ENCODE measurements at places on chromosomes 1 and 21. TPM values are rescaled to one million over a fixed set of nuclear protein-coding genes. Genes with fewer than 3 reads are reported as not detected.

- ATAC-seq = no peak
These were observed 10.6 kb downstream of the FAF1 start for GRCh38 chr1:50949286-50949982.

The RGS8 gene
- not detected for total RNA-seq

DNA sequence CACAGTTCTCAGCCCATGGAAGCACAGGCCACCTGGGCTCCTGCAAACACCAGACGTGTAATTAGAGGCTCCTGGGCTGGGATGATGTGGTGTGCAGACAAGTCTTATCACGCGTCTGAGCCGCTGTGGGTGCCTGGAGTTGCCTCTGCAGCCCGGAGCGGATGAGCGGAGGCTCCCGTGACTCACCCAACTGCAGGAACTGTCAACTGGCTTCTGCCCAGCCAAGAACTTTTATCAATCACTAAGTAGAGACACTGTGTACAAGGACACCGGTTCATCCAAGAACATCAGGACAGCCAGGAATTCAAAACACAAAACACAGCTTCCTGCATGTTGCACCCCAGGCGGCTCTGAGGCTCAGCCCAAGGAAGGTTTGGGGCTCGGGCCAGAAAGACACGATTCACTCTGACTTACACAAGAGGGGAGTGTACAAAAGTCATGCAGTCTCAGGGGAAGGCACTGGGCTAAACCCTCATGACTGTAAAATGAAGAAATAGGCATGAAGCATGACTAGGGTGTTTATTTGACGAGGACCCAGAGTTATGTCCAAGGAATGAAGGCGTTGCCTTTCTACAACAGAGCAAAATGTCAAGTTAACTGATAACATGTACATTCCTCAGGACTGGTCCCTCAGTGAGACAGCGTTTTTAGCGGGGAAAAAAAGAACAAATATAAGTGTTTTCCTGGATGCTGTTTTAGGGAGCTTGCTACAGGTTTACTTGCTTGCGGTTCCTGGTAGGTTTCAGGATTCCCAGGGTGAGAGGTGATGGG is 21.1 kb downstream of the ERRFI1 start:
- peak; percentile 91 for ATAC-seq

DNA sequence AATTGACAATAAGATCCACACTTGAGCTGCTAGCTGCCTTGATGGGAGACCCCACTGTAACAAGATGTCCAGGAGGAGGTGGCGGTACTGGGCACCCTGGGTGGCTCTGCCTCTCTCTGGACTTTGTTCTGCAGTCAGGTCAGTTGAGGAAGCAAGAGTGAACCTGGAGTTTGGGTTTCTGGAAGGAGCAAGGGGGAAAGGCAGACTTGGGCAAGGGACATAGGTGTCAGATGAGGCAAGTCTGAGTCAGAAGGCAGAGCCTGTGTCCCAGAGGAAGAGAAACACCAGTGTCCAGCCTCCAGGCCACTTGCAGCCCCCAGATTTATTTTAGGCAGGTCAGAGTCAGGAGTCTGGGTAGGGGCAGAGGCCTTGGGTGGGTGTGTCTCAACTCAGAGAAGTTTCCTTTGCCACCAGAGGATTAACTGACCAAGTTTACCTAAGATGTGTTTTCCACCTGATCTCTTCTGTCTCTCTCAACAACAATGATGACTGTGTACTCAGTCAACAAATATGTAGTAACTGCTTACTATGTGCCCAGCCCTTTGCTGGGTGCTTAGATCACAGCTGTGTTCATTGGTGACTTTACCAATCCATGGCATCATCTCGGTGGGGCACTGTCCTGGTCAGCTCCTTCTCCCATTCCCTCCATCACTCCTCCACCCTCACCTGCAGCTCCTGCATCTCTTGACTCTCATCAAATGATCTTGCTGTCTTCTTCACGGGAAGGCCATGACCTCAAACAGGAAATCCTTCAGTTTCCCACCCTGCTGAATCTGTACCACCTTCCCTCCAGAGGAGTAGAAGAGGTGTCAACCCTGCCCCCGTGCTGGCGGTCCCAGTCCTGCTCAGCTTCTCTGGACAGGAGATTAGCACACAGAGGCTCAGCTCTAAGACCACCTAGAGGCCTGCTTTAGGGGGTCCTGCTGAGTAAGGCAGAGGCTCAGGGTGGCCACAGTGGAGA is 36.6 kb downstream of the ELF3 start:
- ATAC-seq = peak; percentile 81

The TOE1 gene
- 6.1 TPM for total RNA-seq

The LCE3D gene
- total RNA-seq = 7.7 TPM

The SFN gene
- 2,315 TPM for total RNA-seq

GRCh38 chr1:202856014-202856413 is 32.9 kb downstream of the RABIF start:
- no peak for ATAC-seq

GRCh38 chr1:7389906-7390603 is 381.0 kb upstream of the VAMP3 start:
- ATAC-seq = no peak

The OR2T33 gene
- total RNA-seq = not detected

GRCh38 chr1:206885341-206886060 is 11.7 kb upstream of the IL24 start:
- peak; percentile 83 for ATAC-seq

- no peak for ATAC-seq
These were observed 5.1 kb upstream of the ZNF326 start for GRCh38 chr1:89989799-89990198.

The AMPD1 gene
- total RNA-seq = not detected

The OLIG2 gene
- not detected for total RNA-seq

The OPRD1 gene
- total RNA-seq = not detected

The RGS2 gene
- 10.8 TPM for total RNA-seq

DNA sequence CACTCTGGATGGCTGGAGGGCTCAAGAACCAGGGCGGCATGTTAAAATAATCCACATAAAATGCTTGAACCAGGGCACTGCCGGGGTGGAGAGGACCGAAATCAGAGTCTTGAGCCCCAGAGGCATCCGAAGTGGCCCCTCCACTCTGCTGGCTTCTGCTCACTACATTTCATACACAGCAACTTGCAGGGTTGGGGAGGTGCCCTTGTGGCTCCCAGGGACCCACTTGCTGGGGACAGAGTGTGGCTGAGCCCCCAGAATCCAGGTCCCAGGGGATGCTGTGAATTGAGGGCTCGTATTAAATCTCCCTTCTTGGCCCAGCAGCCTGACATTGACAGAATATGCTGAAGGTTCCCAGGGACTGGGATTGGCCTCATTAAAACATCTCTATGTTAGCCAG is 181.7 kb downstream of the GRIK3 start:
- no peak for ATAC-seq

DNA sequence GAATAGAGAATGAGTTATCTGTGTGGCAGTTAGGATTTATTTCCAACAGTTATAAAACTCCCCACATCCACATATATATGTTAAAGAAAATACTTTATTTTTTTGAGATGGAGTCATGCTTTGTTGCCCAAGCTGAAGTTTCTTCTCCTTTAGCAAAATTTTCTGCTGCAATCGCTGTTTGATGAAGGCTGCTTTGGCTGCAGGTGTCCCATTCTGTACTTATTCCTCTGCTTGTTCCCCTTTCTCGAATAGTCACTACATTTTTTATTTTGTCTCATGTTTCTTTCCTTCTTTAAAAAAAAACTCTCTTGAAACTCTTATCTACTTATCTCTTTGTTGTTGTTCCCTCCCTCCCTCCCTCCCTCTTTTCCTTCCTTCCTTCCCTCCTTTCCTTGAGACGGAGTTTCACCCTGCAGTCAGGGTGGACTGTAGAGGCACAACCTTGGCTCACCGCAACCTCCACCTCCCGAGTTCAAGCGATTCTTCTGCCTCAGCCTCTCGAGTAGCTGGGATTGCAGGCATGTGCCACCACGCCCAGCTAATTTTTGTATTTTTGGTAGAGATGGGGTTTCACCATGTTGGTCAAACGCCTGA is 10.6 kb downstream of the OR2W3 start:
- ATAC-seq = no peak

GRCh38 chr1:220281159-220281574 is 8.9 kb upstream of the RAB3GAP2 start:
- peak; percentile 79 for ATAC-seq

GRCh38 chr1:200252531-200252930 is 157.3 kb downstream of the ZNF281 start:
- ATAC-seq = no peak

DNA sequence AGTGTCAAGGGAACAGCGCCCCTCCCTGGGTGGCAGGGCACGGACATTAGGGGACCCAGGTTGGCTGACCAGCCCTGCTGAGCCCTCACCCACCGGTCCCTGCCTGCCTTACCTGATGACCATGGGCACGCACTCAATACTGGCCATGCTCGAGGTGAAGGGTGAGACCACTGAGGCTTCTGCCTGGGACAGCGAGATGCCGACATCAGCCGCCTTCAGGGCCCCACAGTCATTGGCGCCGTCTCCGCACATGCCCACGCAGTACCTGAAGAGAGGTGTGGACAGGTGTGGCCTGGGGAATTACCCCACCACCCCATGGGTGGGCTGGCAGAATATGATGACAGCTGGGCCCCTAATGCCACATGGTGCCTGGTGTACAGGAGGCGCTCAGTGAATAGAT is 7.8 kb upstream of the MFAP2 start:
- no peak for ATAC-seq

GRCh38 chr1:53698384-53698980 is 40.5 kb downstream of the GLIS1 start:
- ATAC-seq = no peak

The RHBG gene
- total RNA-seq = 1.7 TPM

- peak; percentile 37 for ATAC-seq
These were observed 30.3 kb downstream of the TEX35 start for GRCh38 chr1:178543290-178543607.

The TAS1R1 gene
- not detected for total RNA-seq

The BTF3L4 gene
- 37.5 TPM for total RNA-seq

DNA sequence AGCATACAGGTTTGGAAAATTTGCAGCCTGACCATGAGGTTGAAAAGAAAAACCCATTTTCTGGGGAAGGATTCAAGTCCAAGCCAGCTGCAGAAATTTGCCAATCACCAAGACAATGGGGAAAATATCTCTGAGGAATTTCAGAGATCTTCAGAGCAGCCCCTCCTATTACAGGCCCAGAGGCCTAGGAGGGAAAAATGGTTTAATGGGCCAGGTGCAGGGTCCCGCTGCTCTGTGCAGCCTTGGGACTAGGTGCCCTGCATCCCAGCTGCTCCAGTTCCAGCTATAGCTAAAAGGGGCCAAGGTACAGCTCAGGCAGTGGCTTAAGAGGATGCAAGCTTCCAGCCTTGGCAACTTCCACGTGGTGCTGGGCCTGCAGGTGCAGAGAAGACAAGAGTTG is 113.5 kb downstream of the GABPA start:
- no peak for ATAC-seq

GRCh38 chr21:45856906-45857305 is 124.7 kb upstream of the COL6A1 start:
- no peak for ATAC-seq

GRCh38 chr1:43510621-43511020 is 20.1 kb upstream of the PTPRF start:
- no peak for ATAC-seq

The ST6GALNAC5 gene
- 0.96 TPM for total RNA-seq

DNA sequence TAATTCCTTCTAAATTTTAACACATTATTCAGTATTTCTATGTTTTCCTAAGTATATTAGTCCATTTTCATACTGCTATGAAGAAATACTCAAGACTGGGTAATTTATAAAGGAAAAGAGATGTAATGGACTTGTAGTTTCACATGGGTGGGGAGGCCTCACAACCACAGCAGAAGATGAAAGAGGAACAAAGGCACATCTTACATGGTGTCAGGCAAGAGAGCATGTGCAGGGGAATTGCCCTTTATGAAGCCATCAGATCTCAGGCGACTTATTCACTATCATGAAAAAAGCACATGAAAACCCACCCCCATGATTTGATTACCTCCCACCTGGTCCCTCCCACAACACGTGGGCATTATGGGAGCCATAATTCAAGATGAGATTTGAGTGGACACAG is 15.6 kb downstream of the GBP5 start:
- ATAC-seq = no peak

DNA sequence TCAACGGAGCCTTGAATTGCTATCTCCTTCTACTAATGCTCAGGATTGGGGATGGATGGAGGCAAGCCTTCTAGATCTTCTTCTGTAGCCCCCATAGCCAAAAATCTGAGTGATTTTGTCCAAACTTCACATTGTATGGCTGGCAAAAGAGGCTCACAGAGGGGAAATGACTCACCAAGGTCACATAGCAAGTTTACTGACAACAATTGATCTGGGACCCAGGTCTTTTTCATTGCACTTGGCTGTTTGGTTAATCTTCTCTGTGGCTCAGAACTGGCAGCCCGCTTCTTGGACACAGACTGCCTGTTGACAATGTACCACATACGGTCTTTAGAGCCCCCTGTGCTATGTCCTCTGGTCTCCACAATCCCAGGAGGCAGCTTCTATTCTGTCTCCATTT is 3.0 kb upstream of the LACTBL1 start:
- ATAC-seq = no peak

The ERICH3 gene
- total RNA-seq = not detected

The SIM2 gene
- 18.3 TPM for total RNA-seq

Measured in esophagus mucosa (tissue), 1 donor.